ENCODE measurements at places on chromosomes 1 and 21. TPM values are rescaled to one million over a fixed set of nuclear protein-coding genes. Genes with fewer than 3 reads are reported as not detected.

DNA sequence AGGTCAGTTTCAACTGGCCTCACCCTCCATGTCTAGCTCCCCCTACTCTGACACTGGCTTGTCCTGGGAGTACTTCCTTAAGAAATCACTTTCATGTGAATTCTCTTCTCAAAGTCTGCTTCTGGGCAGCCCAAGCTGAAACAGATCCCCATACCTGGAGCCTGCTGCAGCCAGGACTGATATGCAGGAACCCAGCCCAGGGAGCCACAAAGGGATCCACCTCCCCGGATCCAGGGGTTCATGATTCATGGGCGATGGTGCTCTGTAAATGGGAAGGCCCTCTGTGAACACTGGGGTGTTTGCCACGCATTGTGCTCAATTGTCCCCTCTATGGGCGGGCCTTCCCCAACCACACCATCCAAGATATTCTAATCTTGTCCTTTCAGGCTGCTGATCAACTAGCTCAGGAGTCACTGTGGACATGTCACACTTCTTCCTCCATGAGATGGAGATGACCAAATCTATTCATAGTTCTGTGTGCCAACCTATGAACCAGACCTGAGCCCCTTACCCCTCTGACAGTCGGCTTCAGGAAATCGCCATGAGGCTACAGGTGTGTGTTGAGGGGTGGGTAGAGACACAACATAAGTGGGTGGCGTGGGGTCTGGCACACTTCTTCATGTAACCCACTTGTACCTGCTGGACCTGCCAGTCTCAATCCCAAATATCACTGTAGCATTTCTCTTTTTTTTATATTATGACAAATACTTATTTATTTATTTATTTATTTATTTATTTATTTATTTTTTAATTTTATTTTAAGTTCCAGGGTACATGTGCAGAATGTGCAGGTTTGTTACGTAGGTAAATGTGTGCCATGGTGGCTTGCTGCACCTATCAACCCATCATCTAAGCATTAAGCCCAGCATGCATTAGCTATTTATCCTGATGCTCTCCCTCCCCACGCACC, 41.8 kb downstream of the RUNX3 start:
- DNase-seq: no peak

GRCh38 chr1:223039990-223040389, 103.1 kb downstream of the TLR5 start:
- DNase-seq: peak; percentile 23

- DNase-seq: no peak
Measured at GRCh38 chr1:25034736-25035522, 104.9 kb upstream of the RUNX3 start.

- peak; percentile 41 for DNase-seq
Measured at GRCh38 chr21:42218836-42219605, at the start of gene ABCG1. ABCG1 (plus strand) TSS chr21:42219140; CDS start chr21:42219263, 123 bp downstream.

DNA sequence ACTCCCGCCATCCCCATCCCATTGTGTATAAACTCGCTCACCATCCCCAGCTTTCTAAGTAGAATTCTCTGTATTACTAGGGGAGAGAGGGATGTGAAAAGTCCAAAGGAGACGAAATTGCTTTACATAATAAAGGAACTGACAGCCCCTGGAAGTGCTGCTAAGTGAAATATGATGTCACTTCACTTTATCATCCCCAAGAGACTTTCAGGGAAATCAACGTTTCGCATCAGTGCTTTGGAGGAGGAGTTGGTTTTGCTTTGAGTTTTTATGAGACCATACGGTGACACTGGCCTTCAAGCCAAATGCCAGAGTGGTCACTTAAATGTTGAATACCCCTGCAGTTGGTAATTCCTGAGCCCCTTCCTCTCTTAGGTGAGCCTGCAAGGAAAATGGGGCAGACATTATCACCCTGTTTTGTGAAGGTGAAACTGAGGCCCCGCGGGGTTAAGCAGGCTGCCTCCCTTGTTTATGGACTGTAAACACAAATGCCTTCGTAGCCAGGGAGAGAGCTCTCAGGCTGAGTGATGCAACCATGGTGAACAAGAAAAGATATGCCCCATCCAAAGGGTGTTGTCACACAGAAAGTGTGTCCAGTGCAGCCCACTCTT, 58.4 kb upstream of the KAZN start:
- no peak for DNase-seq

- no peak for DNase-seq
Measured at GRCh38 chr1:204344665-204345355, 14.9 kb downstream of the PLEKHA6 start.

DNA sequence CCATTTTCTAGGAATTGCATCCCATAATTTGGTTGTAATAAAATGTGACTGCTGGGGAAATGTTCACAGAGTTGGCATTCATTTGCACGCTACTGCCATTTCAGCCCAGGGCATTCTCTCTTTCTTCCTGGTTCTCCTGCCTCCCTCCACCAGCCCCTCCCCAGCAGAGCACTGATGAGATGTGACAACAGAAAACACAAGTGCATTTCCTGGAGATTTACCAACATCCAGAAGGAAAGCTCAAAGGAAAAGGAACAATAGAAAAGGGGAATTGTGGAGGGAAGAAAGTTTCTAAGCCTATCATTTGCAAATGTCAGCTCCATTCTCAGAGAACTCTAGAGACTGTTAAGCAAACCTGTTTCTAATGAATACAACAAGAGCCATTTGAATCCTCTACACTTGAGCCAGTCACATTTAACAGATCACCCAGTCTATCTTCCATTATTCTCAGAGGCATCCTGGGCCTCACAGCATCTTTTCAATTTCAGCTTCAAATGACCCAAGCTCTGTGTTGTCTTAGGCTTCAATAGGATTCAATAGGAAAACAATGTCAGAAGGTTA, 395.6 kb upstream of the PBX1 start:
- no peak for DNase-seq

DNA sequence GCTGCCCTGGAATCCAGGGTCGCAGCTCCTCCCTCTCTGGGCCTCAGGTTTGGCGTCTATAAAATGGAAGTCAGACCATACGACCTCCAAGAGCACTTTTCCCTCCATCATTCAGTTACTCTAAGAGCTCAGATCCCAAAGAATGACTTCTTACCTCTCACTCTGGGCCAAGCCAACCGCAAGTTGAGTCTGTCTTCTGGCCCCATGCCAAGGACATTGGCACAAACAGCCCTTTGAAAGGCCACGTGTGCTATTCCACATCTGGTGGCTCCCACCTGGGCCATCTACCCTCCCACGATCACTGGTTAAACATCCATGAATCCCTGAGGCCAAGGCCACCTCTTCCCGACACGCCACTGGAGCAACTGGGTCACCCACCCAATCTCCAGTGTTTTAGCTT, 12.4 kb downstream of the SLC2A7 start:
- DNase-seq: no peak

Gene SLAMF1
- total RNA-seq: not detected

Gene BARHL2
- not detected for total RNA-seq

Data from lung microvascular endothelial cell (primary cell).